ENCODE measurements at places on chromosomes 16 and 17.

DNA sequence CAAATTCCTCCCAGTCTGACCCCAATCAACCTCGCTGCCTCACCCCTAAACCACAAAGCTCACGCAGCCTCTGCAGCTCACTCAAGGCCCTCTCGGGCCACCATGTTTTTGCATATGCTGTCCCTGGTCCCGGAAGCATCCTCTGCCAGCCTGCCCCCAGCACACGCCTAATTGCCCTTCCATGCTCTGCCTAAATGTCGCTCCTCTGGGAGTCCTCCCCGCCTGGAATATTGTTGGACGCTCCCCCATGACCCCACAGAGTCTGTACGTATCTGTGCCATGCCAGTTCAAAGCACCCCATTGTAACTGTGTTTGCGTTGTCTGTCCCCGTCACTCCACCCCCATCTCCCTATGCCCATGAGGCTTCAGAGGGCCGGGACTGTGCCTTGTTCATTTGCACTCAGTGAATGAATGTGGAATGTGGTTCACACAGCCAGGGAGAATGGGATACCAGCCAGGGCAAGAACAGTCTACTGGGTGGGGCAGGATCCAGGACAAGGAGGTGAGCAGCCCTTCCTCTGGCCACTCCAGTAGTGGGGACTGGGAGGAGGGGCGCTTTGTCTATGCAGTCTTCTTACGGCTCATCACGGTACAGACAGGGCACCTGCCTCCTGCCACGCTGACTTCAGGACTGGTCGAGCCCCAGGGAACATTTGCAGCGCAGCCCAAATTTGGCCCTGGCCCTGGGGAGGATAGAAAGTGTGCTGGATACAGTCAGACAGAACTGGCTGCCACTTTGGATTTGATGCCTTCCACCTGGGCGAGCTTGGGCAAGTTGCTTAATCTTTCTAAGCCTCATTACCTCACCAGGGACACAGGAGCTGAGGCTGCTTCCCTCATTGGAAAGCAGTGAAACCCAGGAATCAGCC is 48.5 kb downstream of the NOS2 start:
- no peak for DNase-seq

GRCh38 chr16:49883076-49884014 is 27.4 kb upstream of the ZNF423 start:
- no peak for DNase-seq

- peak; percentile 69 for DNase-seq
Observed at GRCh38 chr17:58335779-58336455, 7.3 kb upstream of the TSPOAP1 start.

GRCh38 chr17:77618731-77619130 is 339.8 kb upstream of the TNRC6C start:
- no peak for DNase-seq

GRCh38 chr16:81708266-81709015 is 70.7 kb upstream of the PLCG2 start:
- no peak for DNase-seq

- no peak for DNase-seq
Observed at GRCh38 chr16:70683146-70683944, 2.5 kb downstream of the MTSS2 start.

DNA sequence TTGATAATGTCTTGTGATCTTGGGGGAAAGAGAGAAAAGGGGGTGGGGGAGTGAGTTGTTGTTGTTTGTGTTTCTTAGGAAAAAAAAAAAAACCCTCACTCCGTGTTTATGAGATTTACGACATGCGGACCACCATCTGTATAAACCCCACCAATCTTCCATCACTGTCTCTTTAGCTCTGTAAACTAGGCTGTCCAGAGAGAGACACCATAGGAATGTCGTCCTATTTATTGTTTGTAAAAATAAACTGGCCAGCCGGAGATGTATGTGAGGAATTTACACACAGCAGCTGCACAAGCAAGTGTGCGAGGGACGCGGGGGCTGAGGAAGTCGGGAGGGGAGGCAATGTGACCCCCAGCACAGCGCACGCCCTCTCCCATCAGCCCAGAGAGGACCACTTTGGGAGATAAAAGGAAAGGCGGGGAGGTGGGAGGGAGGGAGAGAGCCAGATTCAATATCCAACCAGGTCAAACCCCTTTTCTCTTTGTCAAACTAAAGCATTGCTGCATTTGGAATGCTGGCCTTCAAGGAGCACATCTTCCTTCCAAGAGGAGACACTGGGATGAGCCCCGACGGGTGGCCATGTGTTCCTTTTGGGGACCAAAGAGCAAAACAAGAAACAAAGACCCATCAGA is 136.2 kb upstream of the SALL1 start:
- DNase-seq = no peak
